Type B pancreatic cell (in vitro differentiated cells): ENCODE measurements at places on chromosomes 4 and X.

- H3K27ac ChIP-seq = no peak overlapping the region
- H3K27me3 ChIP-seq = no peaks in the 10 kb centered on the region
- no peak overlapping the region for H3K4me3 ChIP-seq
- peaks cover 42% of the 10 kb centered on the region for H3K4me1 ChIP-seq
Measured at GRCh38 chr4:168696280-168696679, 199.4 kb downstream of the PALLD start.

- no peak overlapping the region for H3K4me3 ChIP-seq
- DNase-seq = no peak
- no peaks in the 10 kb centered on the region for H3K27me3 ChIP-seq
- H3K27ac ChIP-seq = no peak overlapping the region
- no peaks in the 10 kb centered on the region for H3K36me3 ChIP-seq
Measured at GRCh38 chrX:75603833-75604232, 81.0 kb upstream of the ZDHHC15 start.

DNA sequence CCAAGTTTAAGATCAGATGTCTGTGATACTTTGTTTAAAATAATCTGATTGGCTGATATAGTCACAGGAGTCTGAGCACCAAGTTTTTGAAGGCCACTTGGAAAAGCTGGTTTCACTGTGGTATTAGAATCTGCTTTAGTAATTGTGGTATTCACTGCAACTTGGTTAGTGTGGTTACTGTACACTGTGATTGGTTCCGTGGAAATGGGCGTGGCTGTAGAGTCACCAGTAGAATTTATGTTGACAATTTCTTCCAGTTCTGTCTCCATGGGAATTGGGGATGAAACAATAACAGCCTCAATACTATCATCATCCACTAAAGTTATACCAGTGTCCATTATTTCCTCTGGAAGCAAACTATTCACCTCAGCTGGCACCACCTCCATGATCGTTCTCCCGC lies 26.2 kb downstream of the LIN54 start:
- peaks cover 16% of the 10 kb centered on the region for H3K36me3 ChIP-seq
- no peak overlapping the region for H3K4me3 ChIP-seq
- DNase-seq = no peak
- H3K27me3 ChIP-seq = no peaks in the 10 kb centered on the region
- H3K4me1 ChIP-seq = no peaks in the 10 kb centered on the region
- H3K27ac ChIP-seq = no peak overlapping the region

DNA sequence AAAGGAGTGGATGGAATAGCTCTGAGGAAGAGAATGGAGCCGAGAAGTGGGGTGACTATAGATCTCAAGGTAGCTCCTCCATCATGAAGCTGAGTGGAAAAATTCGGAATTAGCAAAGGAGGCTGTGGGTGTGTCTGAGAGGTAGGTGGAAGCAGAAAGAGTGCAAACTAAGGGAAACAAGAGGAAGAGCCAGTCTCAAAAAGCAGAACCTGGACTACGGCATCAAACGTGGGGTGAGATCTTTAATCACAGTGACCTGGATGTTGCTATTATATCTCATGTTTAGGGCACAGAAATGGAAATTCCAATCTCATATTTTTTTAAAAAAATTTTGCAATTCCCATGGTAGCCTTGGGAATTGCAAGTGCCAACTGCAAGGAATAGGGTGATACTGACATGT lies 162.5 kb upstream of the RASGEF1B start:
- H3K27me3 ChIP-seq = no peaks in the 10 kb centered on the region
- no peaks in the 10 kb centered on the region for H3K36me3 ChIP-seq
- DNase-seq = no peak

DNA sequence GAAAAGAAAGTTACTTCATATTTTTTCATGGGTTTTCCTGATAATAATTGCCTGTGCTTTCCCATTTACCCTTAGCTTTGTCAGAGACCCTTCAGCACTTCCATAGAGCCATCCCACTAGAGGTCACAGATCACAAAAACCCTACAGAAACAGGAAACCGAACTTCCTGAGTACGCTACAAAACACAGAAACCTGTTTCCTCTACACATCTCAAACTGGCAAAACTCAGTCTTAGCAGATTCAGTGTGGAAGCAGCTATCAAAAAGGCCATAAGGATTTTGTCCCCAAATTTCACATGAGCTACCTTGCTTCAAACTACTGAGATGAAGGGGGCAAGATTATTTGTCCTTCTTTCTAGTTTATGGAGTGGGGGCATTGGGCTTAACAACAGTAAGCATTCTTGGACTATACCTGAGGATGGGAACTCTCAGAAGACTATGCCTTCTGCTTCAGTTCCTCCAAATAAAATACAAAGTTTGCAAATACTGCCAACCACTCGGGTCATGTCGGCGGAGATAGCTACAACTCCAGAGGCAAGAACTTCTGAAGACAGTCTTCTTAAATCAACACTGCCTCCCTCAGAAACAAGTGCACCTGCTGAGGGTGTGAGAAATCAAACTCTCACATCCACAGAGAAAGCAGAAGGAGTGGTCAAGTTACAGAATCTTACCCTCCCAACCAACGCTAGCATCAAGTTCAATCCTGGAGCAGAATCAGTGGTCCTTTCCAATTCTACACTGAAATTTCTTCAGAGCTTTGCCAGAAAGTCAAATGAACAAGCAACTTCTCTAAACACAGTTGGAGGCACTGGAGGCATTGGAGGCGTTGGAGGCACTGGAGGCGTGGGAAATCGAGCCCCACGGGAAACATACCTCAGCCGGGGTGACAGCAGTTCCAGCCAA lies at the start of gene MMRN1:
Gene MMRN1, plus strand, starts transcription at position 206 of the 902 bp plus-strand sequence. Its CDS starts 118 bp downstream, at position 324.
- peaks cover 4% of the 10 kb centered on the region for H3K4me1 ChIP-seq
- no peaks in the 10 kb centered on the region for H3K36me3 ChIP-seq
- no peaks in the 10 kb centered on the region for H3K27me3 ChIP-seq
- no peak for DNase-seq
- H3K27ac ChIP-seq = no peak within 1 kb of the TSS

DNA sequence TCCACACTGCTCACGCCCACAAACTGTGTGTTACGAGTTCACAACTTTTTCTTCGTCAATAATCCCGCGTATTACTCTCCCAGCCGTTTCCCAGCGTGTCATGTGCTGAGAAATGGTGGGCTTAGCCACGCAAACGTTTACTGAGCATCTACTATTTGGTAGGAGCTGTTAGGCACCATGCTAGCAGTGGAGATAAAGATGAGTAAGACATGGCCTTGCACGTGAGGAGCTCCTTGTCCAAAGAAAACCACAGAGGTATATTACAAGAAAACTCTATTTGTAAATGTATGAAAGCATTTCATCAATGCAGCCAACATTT lies 821 bp upstream of the TMEM128 start:
- H3K27ac ChIP-seq = peak overlapping the region; percentile 99
- H3K27me3 ChIP-seq = no peaks in the 10 kb centered on the region
- peaks cover 8% of the 10 kb centered on the region for H3K36me3 ChIP-seq
- peak overlapping the region; percentile 98 for H3K4me3 ChIP-seq
- peaks cover 18% of the 10 kb centered on the region for H3K4me1 ChIP-seq

GRCh38 chr4:572594-572993 lies 3.5 kb downstream of the TMEM271 start:
- peaks cover 5% of the 10 kb centered on the region for H3K4me1 ChIP-seq
- H3K36me3 ChIP-seq = no peaks in the 10 kb centered on the region
- no peak overlapping the region for H3K27ac ChIP-seq
- no peak for DNase-seq
- no peak overlapping the region for H3K4me3 ChIP-seq

DNA sequence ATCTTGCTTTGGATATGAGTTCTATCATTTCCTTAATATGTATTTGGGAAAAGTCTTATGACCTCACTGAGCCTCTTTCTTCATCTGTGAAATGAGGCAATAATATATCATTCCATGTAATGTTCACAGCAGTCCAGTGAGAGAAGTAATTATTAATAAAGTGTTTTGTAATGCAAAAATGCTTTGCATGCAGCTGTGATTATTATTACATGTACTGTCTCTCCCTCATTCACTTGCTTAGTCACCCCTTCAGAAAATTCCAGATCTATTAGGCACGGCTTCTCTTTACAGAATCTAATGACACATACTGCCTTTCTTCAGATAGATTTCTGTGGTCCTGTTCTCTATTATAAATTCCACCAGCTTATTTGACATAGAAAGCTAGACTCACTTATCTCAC lies 53.5 kb upstream of the FGF13 start:
- H3K27me3 ChIP-seq = peaks cover 4% of the 10 kb centered on the region
- no peak for DNase-seq
- no peaks in the 10 kb centered on the region for H3K36me3 ChIP-seq
- no peak overlapping the region for H3K27ac ChIP-seq

GRCh38 chr4:114277690-114278089 lies 298.2 kb upstream of the ARSJ start:
- no peaks in the 10 kb centered on the region for H3K36me3 ChIP-seq
- peaks cover 6% of the 10 kb centered on the region for H3K4me1 ChIP-seq
- DNase-seq = no peak
- H3K27me3 ChIP-seq = no peaks in the 10 kb centered on the region
- H3K4me3 ChIP-seq = no peak overlapping the region

DNA sequence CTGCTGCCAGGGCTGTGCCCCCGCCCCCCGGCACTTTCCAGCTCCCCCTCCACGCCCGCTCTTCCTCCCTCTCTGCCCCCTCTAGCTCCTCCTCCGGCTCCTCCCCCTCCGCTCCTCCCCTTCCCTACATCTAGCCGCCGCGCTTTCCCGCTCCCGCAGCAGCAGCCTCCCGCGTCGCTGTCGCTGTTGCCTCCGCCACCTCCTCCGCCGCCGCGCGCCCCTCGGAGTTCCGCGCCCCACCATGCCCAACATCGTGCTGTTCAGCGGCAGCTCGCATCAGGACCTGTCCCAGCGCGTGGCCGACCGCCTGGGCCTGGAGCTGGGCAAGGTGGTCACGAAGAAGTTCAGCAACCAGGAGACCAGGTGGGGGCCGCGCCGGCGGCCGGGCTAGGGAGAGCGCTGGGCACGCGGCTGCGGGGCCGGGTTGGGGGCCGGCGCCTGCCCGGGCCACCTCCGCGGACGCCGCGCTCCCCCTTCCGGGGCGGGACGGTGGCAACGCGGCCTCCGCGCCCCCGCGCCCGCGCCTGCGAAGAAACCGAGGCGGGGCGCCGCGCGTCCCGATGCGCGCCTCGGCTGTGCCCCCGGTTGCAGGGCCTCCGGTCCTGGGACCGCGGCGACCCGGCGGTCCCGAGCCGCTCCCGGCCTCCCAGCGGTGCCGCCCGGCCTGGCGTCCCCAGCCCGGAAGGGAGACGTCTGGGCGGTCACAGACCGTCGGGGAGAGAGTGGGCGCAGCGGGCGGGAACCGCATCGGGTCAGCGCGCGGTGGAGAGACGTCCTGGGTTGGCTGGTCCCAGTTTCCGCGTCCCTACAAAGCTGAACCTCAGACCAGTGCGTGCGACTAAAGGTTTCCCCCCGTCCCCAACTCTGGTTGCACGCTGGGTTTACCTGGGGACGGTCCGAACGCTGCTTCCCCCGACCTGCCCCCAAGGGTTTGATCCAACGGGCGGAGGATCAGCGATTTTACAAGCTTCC lies at the start of gene PRPS2:
Gene PRPS2, plus strand, starts transcription at position 156 of the 972 bp plus-strand sequence. Its CDS starts 86 bp downstream, at position 242.
- DNase-seq = peak; percentile 75
- peak within 1 kb of the TSS; percentile 86 for H3K4me3 ChIP-seq
- no peaks in the 10 kb centered on the region for H3K4me1 ChIP-seq
- H3K27ac ChIP-seq = no peak within 1 kb of the TSS

DNA sequence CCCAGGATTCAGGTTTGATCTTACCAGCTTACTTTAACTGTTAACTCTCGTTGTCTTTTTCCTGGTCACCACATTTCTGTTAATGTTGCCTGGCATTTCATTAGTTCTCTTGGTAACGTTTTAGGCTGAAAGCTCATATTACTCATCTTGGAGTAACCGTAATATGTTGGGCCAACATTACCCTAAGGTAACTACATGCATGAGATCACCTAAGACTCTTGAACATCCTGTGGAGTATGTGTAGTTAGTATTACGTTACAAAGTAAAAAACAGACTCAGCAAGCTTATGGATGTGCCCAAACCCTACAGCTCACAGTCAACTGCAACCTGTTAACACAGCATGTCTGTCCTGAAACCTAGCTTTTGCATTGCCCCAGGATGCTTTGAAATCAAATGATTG lies 203.3 kb upstream of the HS3ST1 start:
- peak overlapping the region; percentile 27 for H3K27ac ChIP-seq
- H3K27me3 ChIP-seq = no peaks in the 10 kb centered on the region
- H3K36me3 ChIP-seq = no peaks in the 10 kb centered on the region

- DNase-seq = no peak
- no peaks in the 10 kb centered on the region for H3K4me1 ChIP-seq
- H3K27me3 ChIP-seq = no peaks in the 10 kb centered on the region
- H3K36me3 ChIP-seq = no peaks in the 10 kb centered on the region
- peak overlapping the region; percentile 85 for H3K4me3 ChIP-seq
Measured at GRCh38 chrX:155767051-155767875, 113.9 kb upstream of the VAMP7 start.

DNA sequence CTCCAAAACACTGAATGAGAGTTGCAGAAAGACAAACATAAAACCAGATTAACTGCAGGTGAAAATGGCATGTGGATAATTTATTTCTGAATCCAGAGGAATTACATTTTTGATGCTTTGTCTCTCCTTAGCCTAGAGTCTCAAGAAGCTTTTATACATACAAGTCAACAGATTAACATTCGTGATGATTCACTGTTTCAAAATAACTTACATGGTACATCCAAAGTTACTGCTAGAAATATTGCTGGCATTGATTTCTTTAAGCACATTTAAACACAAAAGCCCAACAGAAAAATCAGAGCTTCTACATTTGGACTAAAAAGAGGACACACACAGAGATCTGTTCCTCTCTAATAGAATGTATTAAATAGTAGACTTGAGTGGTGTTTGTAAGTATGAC lies 105.6 kb downstream of the AMELX start:
- no peaks in the 10 kb centered on the region for H3K4me1 ChIP-seq
- DNase-seq = no peak
- no peaks in the 10 kb centered on the region for H3K36me3 ChIP-seq
- H3K27ac ChIP-seq = no peak overlapping the region
- H3K4me3 ChIP-seq = no peak overlapping the region

DNA sequence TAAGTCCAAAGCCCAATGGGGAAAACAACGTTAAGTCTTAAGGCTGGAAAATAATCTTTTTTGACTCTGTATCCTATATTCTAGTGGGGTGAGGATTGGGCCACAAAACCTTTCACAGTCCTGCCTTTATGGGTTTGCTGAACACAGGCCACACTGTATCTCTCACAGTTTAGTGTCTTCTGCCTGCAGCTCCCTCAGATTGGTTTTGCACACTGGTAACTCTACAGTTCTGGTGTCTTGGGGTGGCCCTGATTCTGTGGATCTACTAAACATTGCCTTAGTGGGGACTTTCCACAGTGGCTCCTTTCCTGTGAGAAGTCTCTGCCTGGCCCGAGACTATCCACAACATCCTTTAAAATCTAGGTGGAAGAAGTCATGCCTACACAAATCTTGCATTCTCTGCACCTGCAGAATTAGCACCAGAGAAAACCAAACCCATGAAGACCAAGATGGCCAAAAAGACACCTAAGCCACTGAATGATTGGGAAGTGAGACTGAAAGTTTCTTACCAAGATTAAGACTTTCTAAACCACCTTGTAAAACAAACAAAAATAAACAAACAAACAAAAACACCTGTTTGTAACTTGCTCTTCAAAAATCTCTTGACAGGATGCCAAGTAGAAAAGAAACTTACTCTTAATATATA lies 150.4 kb upstream of the PCDH10 start:
- no peak for DNase-seq
- H3K4me3 ChIP-seq = no peak overlapping the region
- no peaks in the 10 kb centered on the region for H3K27me3 ChIP-seq
